IMR-90 (cell line): ENCODE measurements at places on chromosomes 2 and 18. TPM values are rescaled to one million over a fixed set of nuclear protein-coding genes. Genes with fewer than 3 reads are reported as not detected.

The DSG2 gene
- total RNA-seq = 1.7 and 2.3 TPM in 2 replicates

The SNED1 gene
- total RNA-seq = 1.1 and 1.4 TPM in 2 replicates

- peak; percentile 98 for DNase-seq
- peak within 1 kb of the TSS; percentile 88 for H3K4me3 ChIP-seq
- H3K27ac ChIP-seq = peak within 1 kb of the TSS; percentile 93
- peaks cover 3% of the 10 kb centered on the region; the same call in 1 of the 2 replicates for H3K4me1 ChIP-seq
Observed at GRCh38 chr18:12947285-12948049, at the start of gene SEH1L. Gene SEH1L (plus strand): TSS chr18:12948011. CDS start chr18:12948122, 111 bp downstream.

- DNase-seq = no peak
- H3K27ac ChIP-seq = no peak overlapping the region
- H3K27me3 ChIP-seq = no peaks in the 10 kb centered on the region
- no peaks in the 10 kb centered on the region for H3K4me1 ChIP-seq
- peaks cover 19% of the 10 kb centered on the region for H3K36me3 ChIP-seq
- no peak overlapping the region for H3K4me3 ChIP-seq
Observed at GRCh38 chr2:171787333-171788072, 100.2 kb downstream of the DYNC1I2 start.

- no peak overlapping the region for H3K4me3 ChIP-seq
- no peaks in the 10 kb centered on the region for H3K36me3 ChIP-seq
- H3K27me3 ChIP-seq = no peaks in the 10 kb centered on the region
- DNase-seq = no peak
- H3K4me1 ChIP-seq = no peaks in the 10 kb centered on the region
Observed at GRCh38 chr2:44632931-44633689, 271.4 kb downstream of the CAMKMT start.
